Uterus (tissue), 4 donors: ENCODE measurements at places on chromosomes 12 and 14. TPM values are rescaled to one million over a fixed set of nuclear protein-coding genes. Genes with fewer than 3 reads are reported as not detected.

- no peak for DNase-seq
- no peaks in the 10 kb centered on the region for H3K27me3 ChIP-seq
- H3K4me1 ChIP-seq: no peaks in the 10 kb centered on the region
Observed at GRCh38 chr12:92389466-92389865, 243.8 kb upstream of the BTG1 start.

GRCh38 chr14:100669468-100669867 is 57.2 kb upstream of the DLK1 start:
- H3K4me1 ChIP-seq: no peaks in the 10 kb centered on the region
- no peaks in the 10 kb centered on the region for H3K27me3 ChIP-seq
- H3K36me3 ChIP-seq: no peaks in the 10 kb centered on the region
- H3K4me3 ChIP-seq: no peak overlapping the region
- no peak overlapping the region for H3K27ac ChIP-seq
- no peak for DNase-seq

GRCh38 chr12:52073531-52074381 is 4.0 kb downstream of the ATG101 start:
- no peak overlapping the region for H3K27ac ChIP-seq
- DNase-seq: no peak
- no peaks in the 10 kb centered on the region for H3K36me3 ChIP-seq
- H3K4me1 ChIP-seq: peaks cover 5% of the 10 kb centered on the region
- no peak overlapping the region for H3K4me3 ChIP-seq

Gene PRICKLE1
- total RNA-seq: 13.2 TPM
